NK-92 treated with Interleukin-12 subunit alpha and Interleukin-12 subunit beta, amount 100 ng/mL, for 24 hours (cell line): ENCODE measurements at places on chromosomes 4 and X.

- DNase-seq = no peak
These were observed 104.4 kb upstream of the SCML1 start for GRCh38 chrX:17632942-17633341.

DNA sequence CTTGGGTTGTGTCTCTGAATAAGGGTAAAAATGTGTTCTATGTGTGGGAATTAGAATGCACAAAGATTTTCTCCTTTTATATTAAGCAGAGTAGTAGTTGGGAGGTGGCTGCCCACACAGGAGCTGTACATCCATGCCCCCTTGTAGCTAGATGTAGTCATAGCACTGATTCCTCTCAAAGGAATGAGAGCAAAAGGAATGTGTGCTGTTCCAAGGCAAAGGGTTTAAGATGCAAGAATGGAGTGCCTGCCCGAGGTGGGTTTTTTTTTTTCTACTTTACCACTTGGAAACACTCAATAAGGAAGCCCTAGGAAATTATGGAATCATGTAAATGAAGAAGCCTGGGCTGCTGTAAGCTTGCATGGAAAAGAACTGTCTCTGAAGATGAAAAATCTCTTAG lies 2183.2 kb upstream of the AGA start:
- DNase-seq = no peak

DNA sequence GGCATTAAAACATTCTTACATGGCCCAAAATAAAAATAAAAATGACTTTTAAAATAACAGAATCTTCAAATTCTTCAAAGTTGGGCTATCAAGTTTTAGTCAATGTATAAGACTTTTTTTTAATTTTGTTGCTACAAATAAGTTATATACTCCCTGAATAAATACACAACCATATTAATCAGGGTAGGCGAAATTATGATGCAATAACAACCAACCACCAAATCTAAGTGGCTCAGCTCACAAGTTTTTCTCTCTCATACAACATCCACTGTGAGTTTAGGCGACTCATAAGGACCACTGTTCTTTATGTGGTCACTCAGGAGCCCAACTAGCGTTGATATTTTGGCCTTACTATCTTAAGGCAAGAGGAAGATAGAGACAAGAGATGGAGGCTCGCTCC lies 11.2 kb downstream of the NEUROG2 start:
- no peak for DNase-seq

DNA sequence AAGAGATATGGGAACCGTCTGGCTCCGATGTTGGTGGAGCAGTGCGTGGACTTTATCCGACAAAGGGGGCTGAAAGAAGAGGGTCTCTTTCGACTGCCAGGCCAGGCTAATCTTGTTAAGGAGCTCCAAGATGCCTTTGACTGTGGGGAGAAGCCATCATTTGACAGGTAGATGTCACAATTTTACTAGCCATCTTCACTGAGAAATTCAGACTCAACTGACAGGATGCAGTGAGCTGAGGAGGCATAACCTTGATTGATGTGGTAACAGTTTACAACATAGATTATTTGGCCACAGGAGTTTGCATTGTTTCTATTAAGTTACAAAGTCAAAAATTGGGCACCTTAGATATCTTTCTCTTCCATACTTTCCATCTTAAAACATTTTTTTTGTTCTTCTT lies 417.7 kb downstream of the MAPK10 start:
- no peak for DNase-seq

DNA sequence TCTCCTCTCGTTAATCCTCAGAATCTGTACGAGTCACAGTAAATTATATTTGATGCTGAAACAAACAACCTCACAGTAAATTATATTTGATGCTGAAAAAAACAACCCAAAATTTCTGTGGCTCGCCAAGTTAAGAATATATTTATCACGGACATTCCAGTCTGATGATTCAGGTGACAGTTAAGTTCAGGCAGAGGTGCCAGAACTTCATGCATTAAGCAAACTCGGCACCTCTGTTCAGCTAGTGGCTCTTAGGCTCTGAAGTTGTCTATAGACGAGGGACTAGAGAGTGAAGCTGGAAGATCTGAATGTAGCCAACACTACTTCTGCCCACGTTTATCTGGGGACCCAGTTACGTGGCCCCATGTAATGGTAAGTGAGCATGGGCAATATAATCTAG lies 132.2 kb upstream of the AGA start:
- DNase-seq = no peak

DNA sequence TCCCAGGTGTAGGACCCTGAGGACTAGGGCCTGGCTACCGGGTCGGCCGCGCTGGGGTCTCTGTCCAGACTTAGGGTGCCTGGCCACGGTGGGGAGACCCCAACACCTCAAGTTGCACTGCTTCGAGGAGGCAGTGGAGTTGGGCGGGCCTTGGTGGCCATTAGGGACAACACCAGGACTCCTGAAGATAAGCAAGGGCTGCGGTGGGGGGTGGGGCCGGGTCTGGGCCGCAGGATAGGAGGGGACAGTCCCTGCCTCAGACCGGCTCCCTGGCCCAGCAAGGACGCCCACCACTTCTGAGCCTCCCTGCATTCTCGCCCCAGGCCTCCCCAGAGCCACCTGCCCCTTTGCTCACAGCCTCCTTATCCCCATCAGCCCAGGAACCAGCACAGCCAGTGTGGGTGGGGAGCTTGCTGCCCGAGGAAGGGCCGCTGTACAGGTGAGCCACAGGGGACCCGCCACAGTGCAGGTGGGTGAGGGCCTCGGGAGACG lies 5.5 kb upstream of the MXD4 start:
- no peak for DNase-seq

DNA sequence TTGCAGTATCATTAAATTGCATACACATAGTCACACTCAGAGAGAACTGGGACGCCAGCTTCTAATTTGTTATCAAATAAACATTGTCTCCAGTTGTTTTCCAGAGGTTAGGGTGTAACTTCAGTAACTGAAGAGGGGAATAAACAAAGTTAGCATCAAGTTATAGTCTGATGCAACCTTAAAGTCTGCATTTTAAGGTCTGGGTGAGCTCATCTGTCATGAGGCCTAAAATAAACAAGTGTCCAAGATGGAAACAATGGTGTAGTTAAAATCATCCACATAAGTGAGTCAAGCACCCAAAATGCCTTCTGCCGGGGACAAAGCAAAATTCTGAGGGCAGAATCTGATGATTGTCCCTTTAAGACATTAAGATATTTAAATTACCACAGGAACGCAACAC lies 70.3 kb upstream of the EMCN start:
- no peak for DNase-seq

DNA sequence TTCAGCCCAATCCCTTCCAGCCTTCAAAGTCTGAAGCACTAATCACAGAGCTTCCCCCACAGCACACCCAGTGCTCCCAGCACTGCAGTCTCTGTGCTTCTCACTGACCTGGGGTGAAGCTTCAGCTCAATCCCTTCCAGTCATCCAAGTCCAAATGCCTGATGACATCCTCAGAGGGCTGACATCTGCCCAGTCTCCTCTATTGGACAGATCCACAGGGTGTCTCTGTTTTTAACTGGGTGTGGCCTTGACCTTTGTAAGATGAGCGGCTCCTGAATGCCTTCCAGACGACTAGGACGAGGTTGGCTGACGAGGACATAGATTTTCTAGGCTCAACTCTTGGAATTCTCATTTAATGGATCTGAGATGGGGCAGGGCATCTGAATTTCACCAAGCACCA lies 7.6 kb upstream of the SLC2A9 start:
- no peak for DNase-seq

DNA sequence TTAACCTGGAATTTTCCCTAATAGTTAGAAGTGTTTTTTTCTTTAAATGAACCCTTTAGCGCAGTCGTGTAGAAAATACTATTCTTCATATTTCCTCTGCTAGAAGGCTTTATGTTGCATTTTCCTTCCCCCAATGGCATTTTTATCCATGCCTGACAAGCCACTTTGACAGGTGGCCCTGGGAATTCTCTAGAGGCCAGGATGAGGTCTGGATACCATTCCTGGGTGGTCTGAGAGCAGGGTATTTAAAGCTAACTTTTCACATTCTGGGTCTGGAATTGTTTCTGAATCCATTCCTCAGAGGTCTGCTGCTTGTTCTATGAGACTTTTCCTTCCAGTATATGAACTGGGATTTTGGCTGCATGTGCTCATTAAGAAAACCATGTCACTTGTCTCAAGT lies 31.2 kb upstream of the PDGFRA start:
- DNase-seq = no peak

DNA sequence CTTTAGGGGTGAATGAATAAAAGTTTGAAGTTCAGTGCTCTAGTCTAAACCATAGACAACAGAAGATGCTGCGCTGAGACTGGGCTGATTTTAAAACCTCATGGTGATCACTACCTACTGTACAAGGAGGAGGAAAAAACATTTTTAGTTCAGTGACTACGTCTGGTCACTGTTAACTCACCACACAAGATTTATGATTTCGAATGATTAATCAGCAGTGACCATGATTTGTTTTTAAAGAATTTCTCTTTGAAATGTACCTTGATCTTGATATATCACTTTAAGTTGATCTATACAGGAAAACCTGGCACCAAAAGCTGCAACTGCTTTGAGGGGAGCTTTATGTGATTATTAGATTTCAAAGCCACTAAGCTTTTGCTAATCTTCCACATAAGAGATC lies 286.3 kb downstream of the PDGFC start:
- DNase-seq = no peak

GRCh38 chrX:261919-262352 lies 19.2 kb upstream of the PLCXD1 start:
- DNase-seq = no peak

DNA sequence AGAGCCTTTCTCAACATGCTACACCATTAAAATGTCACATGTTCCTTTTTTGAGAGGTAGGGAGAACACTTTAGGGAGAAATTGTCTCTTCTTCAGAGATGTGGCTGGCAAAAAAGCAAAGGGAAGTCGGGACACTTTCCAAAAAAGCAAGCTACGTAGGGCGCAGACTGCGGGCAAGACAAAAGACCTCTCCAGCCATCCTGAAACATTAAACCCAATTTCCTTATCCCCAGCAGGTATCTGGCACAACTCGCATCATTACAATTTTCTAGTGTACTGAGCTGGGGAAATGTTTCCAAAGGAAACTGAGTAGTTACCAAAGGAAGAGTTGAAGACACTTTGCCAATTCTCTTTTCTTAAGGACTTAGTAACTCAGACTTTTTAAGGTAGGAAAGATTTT lies 116.0 kb downstream of the PACRGL start:
- DNase-seq = no peak

DNA sequence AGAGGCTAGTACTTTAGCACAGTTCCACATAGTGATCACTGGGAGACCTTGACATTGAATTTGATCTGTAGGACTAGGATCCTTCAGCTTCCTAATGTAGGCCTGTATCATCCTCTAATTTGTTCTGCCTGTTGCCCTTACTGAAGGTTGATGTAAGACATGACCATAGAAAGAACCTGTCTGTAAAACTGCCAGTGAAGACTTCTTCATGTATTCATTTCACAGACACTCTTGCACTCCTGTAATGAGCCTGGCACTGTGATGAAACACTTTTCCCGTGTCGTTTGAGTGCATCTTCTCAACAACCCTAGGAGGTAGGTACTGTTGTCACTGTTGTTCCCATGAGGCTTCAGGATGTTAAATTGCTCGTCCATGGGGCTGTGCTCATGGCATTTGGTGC lies 14.7 kb downstream of the RAB9A start:
- no peak for DNase-seq

DNA sequence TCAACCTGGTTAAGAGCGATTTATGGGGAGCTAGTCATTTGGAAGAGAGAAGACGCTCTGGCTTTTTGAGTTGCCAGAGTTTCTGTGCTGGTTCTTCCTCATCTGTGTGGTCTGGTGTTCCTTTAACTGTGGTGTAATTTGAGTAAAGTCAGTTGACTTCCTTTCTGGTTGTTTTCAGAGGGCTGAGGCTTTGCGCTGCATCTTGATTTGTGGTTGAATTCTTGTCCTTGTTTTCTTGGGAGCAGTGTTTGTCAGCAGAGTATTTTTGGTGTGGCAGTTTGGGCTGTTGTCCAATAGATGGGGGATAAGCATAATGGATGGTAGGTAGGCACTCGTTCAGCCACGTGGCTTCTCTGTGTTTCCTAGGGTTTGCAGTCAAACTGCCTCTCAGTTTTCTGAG lies 2143.2 kb upstream of the TENM3 start:
- no peak for DNase-seq

DNA sequence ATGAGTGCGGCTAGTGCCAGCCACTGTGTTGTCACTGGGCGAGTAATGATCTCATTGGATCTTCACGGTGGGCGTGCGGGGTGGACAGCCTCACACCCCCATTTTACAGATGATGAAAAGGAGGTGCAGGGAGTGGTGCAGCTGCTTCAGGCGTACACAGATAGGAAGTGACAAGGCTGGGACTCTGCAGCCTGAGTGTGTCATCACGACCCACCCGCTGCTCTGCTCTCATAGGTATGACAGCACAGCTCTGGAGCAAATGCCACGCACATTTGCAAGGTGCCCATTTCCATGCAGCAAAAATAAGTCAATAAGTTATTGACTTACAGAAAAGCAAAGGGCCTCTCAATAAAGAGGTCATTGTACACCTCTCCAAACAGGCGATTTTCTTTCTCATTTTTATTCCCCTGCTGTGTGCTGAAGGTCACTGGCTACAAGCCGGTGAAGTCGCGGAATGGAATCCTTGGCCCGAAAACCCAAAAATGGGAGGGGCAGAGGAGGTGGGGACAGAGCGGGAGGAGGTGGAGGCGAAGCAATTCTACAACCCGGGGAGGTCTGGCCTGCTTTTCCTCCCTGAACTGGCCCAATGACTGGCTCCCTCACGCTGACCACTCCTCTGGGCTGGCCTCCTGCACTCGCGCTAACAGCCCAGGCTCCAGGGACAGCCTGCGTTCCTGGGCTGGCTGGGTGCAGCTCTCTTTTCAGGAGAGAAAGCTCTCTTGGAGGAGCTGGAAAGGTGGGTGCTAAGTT lies at the start of gene SOD3:
TSS of gene SOD3 (plus strand) at position 658 of the 750 bp plus-strand sequence. CDS start 3,949 bp downstream, outside the sequence.
- DNase-seq = no peak

- DNase-seq = no peak
These were observed 25.5 kb downstream of the IRF2 start for GRCh38 chr4:184448821-184449220.

GRCh38 chrX:149131774-149132173 lies 373.3 kb downstream of the IDS start:
- no peak for DNase-seq

DNA sequence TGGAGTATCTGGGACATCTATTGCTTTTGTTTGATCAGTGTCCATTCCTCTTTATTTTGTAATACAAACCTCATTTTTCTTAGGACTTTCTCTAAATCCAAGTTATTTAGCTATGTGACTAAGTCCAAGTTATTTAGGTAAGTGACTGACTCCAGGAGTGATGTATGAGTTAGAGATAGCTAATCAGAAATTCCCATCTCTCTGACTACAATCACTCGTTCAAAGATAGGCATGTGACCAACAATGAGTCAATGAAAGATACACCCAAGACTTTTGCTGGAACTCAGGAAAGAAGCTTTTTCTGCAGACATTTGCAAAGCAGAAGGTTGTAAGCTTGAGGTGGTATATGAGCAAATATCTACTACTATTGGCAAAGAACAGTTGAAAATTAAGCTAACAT lies 72.5 kb upstream of the KCNIP4 start:
- no peak for DNase-seq

- DNase-seq = no peak
These were observed 284.6 kb upstream of the GATB start for GRCh38 chr4:152045449-152045806.

- DNase-seq = no peak
These were observed 561.2 kb upstream of the DIPK2B start for GRCh38 chrX:45761920-45762319.

GRCh38 chr4:76074468-76074867 lies at the start of gene ART3:
Gene ART3 (plus strand): TSS chr4:76074709. CDS start chr4:76075890, 1,181 bp downstream.
- no peak for DNase-seq
